Left lobe of liver (tissue), 2 donors: ENCODE measurements at places on chromosomes 2 and 18. TPM values are rescaled to one million over a fixed set of nuclear protein-coding genes. Genes with fewer than 3 reads are reported as not detected.

Gene ANKAR
- total RNA-seq: 3.5 TPM

Gene C2orf81
- total RNA-seq: 0.38 TPM

Gene TMEM150A
- total RNA-seq: 20.0 TPM

Gene RUFY4
- not detected for total RNA-seq

Gene ALKAL2
- total RNA-seq: 2.5 TPM

Gene LYG1
- 0.65 TPM for total RNA-seq

Gene FIGN
- total RNA-seq: 6.0 TPM

Gene FHL2
- total RNA-seq: 5.5 TPM
